Activated T-helper 1 cell treated with anti-CD3 and anti-CD28 coated beads, Interleukin-2, amount 50 U/mL, for 16 hours (primary cell): ENCODE measurements at places on chromosomes 12 and 14.

DNA sequence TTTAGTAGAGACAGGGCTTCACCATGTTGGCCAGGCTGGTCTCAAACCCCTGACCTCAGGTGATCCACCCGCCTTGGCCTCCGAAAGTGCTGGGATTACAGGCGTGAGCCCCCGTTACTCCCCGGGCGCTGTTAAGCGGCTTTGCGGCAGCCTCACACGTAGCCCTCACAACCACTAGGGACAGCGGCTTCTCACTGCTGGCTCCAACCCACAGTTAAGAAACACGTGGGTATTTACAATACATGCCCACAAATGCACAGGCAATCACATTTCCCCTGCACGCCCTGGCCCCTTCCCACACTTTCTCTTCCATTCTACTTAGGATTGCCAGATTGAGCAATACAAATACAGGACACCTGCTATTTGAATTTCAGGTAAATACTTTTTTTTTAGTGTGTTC, 37.0 kb upstream of the EIF5 start:
- DNase-seq = no peak

GRCh38 chr14:100737526-100737925, 10.8 kb downstream of the DLK1 start:
- DNase-seq = no peak

GRCh38 chr12:95996034-95996658, at the start of gene HAL:
Gene HAL, minus strand, starts transcription at chr12:95996344. Its CDS starts 434 bp downstream, at chr12:95995910.
- no peak for DNase-seq

GRCh38 chr12:108241986-108242703, 97.0 kb downstream of the CMKLR1 start:
- DNase-seq = no peak

DNA sequence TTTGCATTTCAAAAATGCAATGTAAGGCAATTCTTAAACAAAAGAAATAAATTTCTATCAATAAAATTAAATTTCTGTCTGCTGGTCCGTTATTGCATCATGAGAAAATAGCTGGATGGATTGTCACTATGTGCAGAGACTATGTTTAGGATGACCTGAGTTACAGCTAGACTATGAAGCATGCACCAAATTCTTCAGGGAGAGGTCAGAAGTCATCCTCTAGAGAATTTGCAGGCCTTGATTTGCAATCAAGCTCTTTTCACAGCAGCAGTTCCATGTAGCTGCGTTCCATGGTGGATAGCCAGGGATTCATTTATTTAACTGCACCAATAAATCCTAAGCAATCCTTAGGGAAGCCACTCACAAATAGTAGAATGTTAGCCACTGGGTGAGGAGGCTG, 253.7 kb downstream of the MSRB3 start:
- DNase-seq = no peak

DNA sequence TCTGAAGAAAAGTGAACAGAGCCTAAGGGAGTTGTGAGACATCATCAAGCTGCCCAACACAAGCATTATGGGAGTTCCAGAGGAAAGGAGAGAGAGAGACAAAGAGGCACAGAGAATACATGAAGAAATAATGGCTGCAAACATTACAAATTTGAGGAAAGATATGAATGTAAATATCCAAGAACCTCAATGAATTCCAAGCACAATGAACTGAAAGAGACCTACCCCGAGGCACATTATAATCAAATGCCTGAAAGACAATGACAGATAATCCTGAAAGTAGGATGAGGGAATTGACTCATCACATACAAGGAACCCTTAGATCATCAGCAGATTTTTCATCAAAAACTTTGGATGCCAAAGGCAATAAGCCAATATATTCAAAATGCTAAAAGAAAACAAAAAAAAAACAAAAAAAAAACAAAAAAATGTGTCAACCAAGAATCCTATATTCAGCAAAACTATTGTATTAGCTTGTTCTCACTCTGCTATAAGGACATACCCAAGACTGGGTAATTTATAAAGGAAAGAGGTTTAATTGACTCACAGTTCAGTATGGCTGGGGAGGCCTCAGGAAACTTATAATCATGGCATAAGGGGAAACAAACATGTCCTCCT, 37.8 kb downstream of the BCL2L14 start:
- DNase-seq = no peak
